ENCODE measurements at places on chromosomes 3 and 15.

- DNase-seq, result no peak
Observed at GRCh38 chr3:27049792-27050191, 319.4 kb downstream of the NEK10 start.

DNA sequence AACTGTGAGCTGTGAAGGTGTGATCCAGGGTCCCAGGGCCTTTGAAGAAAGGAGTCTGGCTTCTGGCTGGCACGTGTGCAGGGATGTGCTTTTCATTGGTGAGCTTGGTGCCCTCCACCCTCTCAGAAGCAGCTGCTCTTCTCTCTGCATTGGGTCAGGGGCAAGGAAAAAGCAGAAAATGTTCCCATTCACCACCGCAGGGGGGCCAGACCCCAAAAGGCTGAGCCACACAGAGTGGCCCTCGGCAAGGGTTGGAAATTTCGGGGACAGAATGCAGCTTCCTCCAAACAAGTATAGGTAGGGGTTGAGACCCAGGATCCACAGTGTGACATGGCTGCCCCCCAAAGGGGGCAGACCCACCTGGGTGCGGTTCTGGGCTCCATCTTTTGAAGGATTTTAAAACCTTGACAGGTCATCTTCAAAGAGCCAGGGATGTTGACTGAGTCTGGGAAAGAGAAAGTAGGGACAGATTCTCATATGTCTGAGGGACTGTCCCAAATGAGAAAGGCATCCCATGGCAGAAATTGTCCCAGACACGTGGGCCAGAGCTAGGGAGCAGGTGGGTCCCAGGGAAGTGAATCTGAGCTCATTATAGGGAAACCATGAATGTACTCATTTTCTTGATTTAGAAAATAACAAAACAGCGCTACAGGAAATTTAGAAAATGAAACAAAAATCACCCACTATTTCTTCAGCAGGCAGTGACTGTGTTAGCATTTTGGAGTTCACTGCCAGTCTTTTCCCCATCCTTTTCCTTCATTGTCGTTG, 2.7 kb downstream of the CSK start:
- DNase-seq, result no peak

- DNase-seq, result no peak
Observed at GRCh38 chr3:141656771-141657170, 81.3 kb upstream of the RNF7 start.

DNA sequence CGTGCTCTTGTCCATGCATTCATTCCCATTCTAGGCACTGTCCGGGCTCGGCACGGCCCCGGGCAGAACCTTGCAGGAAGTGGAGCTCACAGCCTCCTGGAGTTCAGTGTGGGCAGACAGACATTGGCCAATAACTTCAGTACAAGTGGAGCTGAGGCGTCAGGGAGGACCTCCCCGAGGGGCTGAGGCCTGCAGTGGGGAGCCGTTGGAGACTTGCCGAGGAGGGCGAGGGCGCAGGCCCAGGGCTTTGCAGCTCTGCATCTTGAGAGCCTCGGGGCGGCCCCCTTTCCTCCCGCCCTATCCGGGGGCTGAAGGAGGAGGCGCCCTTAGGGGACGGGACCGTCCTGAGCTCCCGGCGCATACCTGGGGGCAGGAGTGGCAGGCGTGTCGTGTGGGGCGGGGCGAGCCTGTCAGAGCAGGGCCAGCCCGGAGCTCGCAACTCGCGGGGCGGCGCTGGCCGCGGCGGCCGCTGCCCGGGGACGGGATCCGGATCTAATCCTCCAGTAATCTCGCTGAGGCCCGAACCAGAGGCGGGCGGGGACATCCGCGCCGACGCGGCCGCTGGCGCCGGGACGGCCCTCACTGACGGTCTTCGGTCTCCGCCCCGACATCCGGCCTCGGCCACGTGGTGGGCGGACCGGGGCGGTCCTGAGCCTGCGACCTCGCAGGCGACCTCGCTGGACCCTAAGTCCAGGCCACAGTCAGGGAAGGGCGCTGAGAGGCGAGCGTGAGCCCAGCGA, at the start of gene ACY1:
Gene ACY1, plus strand, starts transcription at position 698 of the 740 bp plus-strand sequence. CDS start 530 bp downstream, outside the sequence.
- no peak for DNase-seq

DNA sequence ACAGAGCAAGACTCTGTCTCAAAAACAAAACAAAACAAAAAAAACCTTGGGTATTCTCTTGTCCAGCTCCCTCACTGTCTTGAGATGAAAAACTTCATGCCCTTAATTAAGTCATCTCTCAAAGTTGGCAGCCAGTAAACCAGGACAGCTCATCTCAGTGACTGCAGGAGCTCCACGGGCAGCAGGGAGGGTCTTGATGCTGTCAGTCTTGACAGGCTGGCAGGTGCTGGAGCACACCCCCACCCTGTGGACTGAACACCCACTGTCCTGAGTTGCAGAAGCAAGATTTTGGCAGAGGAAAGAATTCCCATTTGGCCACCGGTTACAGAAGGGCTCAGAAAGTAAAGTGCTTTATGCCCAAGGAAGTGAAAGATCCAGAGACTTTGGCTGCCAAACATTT, 8.0 kb downstream of the DNAJA4 start:
- DNase-seq, result no peak

DNA sequence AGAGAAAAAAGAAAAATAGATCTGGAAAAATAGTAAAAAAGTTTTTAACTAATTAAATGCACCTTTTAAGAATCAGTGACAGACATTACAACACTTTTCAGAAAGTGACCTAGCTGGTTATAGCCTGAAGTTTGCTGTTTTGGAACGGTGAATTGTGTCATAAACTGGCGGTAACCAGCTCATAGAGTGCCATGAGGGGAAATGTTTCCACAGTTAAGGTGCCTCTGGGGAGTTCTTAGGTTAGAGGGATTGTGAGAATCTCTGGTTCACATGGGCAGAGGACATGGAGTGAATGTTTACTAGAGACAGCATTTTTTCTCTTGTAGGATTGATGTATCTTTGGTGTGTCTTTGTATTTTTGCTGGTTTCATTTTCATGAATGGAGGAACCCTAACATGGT, 2.8 kb downstream of the TBC1D23 start:
- DNase-seq, result no peak

DNA sequence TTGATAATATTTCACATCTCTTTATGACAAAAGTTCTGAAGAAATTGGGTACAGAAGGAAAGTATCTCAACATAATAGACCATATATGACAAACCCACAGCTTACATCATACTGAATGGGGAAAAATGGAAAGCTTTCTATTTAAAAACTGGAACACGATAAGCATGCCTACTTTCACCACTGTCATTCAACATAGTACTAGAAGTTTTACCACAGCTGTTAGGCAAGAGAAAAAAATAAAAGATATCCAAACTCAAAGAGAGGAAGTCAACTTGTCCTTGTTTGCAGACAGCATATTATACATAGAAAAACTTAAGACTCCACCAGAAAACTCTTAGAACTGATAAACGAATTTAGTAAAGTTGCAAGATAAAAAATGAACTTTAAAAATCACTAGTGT, 40.3 kb downstream of the COPS2 start:
- no peak for DNase-seq

- DNase-seq, result no peak
Observed at GRCh38 chr15:56469483-56469882, 4.5 kb upstream of the MNS1 start.

DNA sequence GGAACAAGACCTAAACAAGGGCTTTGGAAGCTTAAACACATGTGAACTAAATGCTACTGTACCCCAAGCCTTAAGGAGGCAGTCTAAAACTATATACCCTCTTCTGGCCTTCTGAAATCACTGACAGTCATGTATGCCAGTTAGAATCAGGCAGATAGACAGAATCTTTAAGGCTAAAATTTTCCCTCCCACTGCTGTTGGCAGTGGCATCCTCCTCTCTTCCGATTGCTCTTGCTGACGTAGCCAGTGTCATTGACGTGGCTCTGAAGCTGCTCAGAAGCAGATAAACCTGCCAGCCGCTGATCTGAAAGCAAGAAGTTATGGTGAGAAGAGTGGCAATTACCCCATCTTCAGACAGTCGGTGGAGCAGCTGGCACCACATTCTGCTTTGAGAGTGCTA, 3.3 kb downstream of the RYR3 start:
- no peak for DNase-seq

DNA sequence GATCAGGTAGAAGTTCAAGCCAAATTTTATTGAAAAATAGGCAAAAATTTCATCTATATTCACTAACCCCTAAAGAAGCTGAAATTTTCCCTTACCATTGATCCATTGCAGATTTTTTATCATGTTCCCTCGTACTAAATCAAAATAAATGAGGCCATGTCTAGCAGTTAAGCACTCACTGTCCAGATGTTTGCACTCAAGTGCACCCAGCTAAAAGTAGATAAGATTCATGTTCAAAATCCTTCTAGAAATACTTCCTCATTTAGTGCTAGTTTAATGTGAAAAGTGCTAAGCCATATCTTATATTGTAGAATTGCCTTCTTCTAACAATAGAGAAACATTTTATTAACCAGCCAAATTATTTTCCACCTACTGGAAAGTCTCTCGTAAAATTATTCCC, 164.7 kb upstream of the UBE2E2 start:
- no peak for DNase-seq

DNA sequence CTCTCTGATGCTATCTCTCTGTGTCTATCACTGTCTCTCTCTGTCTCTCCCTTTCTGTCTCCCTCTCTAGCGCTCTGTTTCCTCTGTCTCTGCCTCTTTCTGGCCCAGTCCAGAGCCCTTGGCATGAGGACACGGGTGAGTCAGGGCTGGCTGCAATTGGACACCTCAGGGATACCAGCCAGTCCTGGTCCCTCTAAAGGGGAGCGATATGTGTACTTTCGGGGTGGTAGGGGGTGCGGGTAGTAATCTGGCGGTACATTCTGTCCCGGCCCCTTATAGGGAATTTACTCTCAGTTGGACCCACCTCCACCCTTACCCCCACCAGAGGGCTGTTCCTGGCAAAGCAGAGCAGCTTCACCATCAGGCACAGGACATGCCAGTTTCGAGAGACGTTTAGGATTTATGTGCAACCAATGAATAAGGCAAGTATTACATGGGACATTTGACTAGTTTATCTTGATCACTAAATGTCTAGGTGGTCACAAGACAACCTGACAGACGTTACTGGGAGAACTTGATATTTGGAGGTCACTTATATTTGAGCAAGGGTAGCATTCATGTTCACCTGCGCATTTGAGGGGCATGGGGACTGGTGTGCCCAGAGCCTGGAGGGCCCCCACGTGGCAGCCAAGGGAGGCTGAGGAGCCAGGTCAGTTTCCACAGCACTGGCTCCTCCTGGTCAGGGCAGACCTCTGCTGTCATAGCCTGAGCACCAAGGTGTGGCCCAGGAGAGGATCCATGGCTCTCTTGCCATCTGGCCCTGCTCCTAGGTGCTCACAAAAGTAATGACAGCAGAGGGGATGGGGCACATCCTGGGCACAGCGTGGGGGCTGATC, 256.1 kb downstream of the PLCL2 start:
- no peak for DNase-seq

- no peak for DNase-seq
Observed at GRCh38 chr15:81643771-81644170, 269.8 kb upstream of the TMC3 start.

DNA sequence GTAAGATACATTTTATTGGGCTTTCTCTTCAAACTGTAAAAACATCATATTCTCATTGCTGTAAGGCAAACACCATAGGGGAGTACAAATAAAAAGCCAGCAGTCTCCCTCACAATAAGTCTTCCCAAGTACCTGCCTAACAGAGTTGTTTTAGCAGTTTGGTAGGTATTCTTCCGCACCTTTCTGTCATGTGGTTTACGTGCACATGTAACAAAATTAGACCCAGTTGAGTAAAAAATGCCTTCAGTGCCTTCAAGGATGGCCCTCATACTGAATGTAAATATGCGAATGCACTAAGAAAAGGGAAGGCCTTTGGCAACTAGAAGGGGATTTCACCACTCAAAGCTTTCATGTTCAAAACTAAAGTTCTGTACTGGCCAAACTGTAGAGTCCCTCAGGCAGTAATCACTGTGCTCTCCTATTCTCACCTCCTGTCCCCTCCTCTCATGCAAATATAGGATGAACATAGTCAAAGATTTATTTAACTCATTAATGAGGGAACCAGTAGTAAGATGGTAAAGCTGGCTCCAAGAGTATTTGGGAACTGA, 26.4 kb downstream of the USP3 start:
- no peak for DNase-seq

GRCh38 chr3:69143612-69144011, 21.2 kb upstream of the LMOD3 start:
- no peak for DNase-seq
